Astrocyte of the spinal cord (primary cell): ENCODE measurements at places on chromosomes 6 and 20.

DNA sequence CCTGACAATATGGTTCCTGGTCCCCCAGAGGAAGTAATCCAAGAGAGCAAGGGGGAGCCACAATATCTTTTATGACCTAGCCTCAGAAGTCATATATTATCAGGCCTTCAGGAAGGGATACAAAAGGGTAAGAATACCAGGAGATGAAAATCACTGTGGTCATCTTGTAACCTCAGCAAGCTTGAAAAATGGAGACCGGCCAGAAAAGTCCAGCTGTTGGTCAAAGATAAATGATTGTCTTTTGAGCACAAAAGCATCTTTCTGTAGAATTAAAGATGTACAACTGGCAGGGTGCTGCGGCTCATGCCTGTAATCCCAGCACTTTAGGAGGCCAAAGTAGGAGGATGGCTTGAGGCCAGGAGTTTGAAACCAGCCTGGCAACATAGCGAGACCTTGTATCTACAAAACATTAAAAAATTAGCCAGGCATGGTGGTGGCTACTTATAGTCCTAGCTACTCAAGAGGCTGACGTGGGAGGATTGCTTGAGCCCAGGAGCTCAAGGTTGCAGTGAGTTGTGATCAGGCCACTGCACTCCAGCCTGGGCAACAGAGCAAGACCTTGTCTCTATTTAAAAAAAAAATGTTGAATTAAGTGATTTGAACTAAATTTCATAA, 118.0 kb upstream of the MARCKS start:
- DNase-seq = no peak

DNA sequence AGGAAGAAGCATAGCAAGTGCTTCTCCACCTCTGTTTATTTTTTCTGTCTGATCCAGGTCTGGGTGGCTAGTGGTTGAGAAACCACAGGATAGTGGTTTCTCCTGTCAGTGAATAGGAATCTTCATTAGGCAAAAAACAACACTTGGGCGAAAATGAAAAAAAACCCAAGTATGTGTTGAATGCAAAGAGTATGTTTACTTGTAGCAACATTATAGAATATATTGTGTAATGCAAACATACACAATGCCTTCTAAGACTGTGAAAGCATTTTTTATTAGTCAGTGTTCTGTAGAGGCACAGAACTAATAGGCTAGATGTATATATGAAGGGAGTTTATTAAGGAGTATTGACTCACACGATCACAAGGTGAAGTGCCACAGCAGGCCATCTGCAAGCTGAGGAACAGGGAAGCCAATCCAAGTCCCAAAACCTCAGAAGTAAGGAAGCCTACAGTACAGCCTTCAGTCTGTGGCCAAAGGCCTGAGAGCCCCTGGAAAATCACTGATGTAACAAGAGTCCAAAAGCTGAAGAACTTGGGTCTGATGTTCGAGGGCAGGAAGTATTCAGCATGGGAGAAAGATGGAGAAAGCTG, 111.1 kb downstream of the UST start:
- peak; percentile 88 for DNase-seq

DNA sequence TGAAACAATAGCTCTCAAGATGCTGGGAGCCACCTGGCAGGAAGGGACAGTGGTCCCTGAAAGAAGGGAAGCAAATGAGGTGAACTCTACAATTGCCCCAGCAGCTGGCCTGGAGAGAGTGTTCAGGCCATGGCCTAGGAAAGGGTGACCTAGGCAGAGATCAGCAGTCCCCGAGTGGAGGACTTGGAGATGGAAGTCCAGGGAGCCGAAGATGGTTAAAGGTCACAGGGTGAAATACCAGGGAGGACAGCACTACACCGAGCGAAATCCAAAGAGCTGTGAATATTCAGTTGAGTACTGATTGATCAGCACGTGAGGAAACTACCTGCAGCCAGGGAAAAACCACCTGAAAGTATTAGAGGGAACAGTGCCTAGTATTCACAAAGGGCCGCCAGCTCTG, 133.1 kb downstream of the HIVEP2 start:
- DNase-seq = no peak

DNA sequence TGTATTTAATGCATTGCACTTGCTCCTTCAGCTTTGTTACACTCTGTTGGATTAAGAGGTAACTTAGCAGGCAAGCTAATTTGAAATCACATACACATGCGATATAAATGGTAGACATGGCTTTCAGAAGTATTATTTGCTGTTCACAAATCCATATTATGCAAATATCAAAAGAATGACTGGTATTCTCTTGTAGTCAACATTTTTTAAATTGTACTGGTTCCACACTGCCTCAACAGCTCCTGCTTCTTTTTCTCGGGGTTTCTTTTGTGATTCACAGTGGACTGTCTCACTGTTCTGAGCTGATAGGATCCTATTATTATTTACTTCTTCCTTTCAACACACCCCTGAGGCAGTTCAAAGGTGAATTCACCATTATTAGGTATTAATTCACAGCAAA, 927.4 kb downstream of the KIF16B start:
- no peak for DNase-seq

DNA sequence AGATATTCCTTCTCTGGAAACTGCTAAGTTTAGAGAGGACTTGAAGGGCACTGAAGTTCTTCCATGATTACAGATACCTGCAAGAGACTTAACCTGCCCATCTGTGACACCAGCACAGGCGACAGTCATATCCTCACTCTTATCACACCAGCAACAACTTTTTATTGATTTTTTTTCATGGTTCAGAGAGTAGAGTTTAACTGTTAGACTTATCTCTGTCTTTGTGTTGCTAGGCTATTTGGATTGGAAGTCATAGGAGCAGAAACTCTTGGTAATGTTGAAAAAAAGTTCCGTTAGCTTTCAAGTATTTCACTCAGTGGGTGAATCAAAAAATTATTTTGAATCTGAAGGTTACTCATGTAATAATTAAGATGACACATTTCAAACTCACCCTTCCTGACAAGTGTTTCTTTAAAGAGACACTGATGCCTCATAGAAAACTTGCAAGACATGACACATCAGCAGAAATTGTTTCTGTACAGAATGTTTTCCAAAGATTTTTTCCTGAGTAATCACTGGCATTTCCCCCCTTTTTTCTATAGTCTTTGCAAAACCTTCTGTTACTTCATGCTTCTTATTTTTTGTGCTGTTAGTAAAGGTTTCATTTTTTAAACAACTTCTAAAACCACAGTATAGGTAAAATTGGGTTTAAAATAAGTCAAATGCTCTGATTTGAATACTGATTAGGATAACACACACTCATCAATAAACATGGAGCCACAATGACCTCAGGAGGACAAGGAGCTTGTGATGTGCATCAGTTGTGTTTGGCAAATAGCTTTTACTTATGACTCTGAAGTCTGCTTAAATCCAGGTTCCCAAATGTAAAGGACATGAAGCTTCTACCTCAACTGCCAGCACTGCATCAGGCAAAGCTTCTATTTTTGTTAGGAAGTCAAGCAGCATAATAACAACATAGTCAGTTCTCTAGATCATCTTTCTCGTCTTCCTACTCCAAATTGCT, 252.9 kb upstream of the MAN1A1 start:
- DNase-seq = peak; percentile 53

GRCh38 chr6:145043926-145044500, 691.3 kb downstream of the EPM2A start:
- DNase-seq = no peak

DNA sequence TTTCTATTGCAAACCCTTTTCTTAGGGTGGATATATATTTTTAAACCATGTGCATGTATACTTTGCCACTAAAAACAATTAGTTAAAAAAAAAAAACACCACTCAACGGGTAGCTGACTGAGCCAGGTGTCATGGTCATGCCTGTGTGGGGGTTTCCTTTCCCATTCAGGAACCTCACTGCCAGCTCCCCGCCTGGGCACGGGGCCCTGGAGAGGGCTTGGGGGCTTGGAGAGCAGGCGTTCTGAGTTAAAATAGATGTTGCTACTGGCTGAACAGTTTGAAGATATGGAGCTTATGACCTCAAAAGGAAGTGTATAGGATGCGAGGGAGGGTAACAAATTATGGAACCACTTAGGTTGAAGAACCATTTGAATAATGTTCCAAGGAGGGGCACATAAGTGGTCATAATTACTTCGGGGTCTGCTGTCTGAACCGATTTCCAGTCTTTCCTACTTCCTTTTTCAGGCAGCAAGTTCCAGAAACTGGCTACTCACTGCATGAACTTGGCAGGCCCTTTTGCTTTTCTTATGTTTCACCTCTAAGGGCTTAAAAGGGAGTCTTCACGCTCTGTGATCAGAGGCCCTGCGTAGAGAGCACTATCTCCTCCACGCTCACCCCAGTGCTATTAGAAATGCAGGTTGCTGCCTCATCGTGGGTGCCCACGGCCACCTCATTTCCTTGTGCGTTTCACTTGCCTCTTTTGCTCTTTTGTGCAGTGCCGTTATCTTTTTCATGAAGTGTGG, 9.9 kb downstream of the STX16 start:
- no peak for DNase-seq

- DNase-seq = no peak
Measured at GRCh38 chr20:61042506-61043385, 209.3 kb upstream of the CDH4 start.

- peak; percentile 85 for DNase-seq
Measured at GRCh38 chr6:42200035-42200434, 5.3 kb upstream of the GUCA1B start.

- no peak for DNase-seq
Measured at GRCh38 chr20:19867074-19867473, 109.0 kb downstream of the RIN2 start.
